ENCODE measurements at places on chromosomes 5 and 9.

- peaks cover 42% of the 10 kb centered on the region for H3K4me1 ChIP-seq
- DNase-seq, result no peak
- no peaks in the 10 kb centered on the region for H3K27me3 ChIP-seq
- H3K4me3 ChIP-seq, result no peak overlapping the region
- peak overlapping the region; percentile 17 for H3K27ac ChIP-seq
- peaks cover 33% of the 10 kb centered on the region for H3K36me3 ChIP-seq
Observed at GRCh38 chr9:127518091-127518856, 67.0 kb downstream of the LRSAM1 start.

- no peaks in the 10 kb centered on the region for H3K4me1 ChIP-seq
- H3K27ac ChIP-seq, result no peak overlapping the region
- H3K27me3 ChIP-seq, result no peaks in the 10 kb centered on the region
- no peak overlapping the region for H3K4me3 ChIP-seq
- DNase-seq, result no peak
Observed at GRCh38 chr5:42749020-42749419, 7.6 kb upstream of the CCDC152 start.

DNA sequence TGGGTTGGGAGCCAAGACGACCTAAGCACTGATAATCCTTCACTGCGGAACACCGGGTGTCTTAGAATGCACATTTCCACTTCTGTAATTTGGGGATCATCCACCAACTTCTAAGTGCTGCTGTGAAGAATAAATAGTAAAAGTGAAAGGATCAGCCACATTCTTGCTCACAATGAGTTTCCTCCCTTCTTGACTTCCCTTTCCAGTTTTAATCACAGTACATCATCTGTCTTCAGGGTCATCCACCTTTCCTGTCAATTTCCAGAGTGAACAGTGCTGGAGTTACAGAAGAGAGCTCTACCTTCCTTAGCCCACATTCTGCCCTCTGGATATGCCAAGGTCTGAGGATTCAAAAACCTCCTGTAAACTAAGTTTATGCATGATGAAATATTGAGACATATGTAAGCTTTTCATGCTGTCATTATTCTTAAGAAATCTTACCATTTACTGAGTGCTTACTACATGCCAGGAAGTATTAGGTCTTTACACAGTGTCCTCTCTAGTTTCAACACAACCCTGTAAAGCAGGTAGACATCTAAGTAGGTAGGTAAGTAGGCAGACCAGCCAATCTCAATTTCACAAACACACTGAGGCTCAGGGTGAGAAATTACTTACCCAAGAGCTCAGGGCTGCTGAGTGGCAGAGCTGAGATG lies 105.2 kb downstream of the CDK5RAP2 start:
- H3K4me1 ChIP-seq, result peaks cover 3% of the 10 kb centered on the region
- H3K36me3 ChIP-seq, result peaks cover 20% of the 10 kb centered on the region
- H3K4me3 ChIP-seq, result no peak overlapping the region
- H3K27ac ChIP-seq, result peak overlapping the region; percentile 13
- no peaks in the 10 kb centered on the region for H3K27me3 ChIP-seq

- H3K27me3 ChIP-seq, result no peaks in the 10 kb centered on the region
- peak overlapping the region; percentile 2 for H3K27ac ChIP-seq
- no peaks in the 10 kb centered on the region for H3K36me3 ChIP-seq
- no peak overlapping the region for H3K4me3 ChIP-seq
- H3K4me1 ChIP-seq, result peaks cover 24% of the 10 kb centered on the region
Observed at GRCh38 chr5:79961716-79962574, 29.1 kb downstream of the MTX3 start.

GRCh38 chr9:79263628-79264027 lies 308.1 kb upstream of the TLE4 start:
- H3K36me3 ChIP-seq, result no peaks in the 10 kb centered on the region
- no peaks in the 10 kb centered on the region for H3K4me1 ChIP-seq
- H3K4me3 ChIP-seq, result no peak overlapping the region

DNA sequence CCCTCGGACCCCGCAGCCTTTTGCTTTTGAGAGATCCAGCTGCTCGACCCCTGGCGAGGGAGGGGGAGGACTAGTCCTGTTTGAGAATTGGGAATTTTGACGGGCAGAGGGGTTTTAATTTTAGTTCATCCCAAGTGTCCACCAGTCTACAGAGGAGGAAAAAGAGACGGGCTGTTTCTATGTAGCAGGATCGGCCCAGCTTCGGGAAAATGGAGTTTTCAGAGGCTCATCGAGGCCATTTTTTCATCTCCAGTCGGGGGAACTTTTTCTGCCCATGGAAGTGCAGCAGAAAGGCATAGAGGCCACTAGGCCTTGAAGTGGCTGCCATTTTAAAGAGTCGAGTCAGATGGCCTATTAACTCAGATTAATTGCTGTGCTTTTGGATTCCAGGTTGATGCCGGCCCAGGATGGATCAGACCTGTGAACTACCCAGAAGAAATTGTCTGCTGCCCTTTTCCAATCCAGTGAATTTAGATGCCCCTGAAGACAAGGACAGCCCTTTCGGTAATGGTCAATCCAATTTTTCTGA lies 1.2 kb downstream of the NSD1 start:
- H3K4me1 ChIP-seq, result peaks cover 33% of the 10 kb centered on the region
- peak overlapping the region; percentile 70 for H3K27ac ChIP-seq
- DNase-seq, result no peak
- peak overlapping the region; percentile 49 for H3K4me3 ChIP-seq
- H3K27me3 ChIP-seq, result no peaks in the 10 kb centered on the region

DNA sequence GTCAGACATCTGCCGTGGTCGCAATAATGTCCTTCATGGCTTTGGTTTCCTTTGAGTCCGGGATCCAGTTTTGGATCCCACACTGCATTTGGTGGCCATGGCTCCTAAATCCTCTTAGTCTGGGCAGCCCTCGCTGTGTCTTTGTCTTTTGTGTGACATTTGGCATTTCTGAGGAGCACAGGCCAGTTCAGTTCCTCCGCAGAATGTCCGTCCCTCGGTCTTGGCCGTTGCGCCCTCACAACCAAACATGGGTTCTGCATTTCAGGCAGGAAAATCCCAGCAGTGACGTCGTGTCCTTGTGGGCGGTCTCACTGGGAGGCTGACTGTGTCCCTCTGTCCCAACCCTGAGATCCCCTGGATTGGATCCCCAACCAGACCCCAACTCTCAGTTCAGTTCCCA lies 172.9 kb upstream of the PPP1R26 start:
- no peak overlapping the region for H3K4me3 ChIP-seq
- no peak overlapping the region for H3K27ac ChIP-seq
- no peaks in the 10 kb centered on the region for H3K36me3 ChIP-seq
- peaks cover 3% of the 10 kb centered on the region for H3K27me3 ChIP-seq
- H3K4me1 ChIP-seq, result no peaks in the 10 kb centered on the region

DNA sequence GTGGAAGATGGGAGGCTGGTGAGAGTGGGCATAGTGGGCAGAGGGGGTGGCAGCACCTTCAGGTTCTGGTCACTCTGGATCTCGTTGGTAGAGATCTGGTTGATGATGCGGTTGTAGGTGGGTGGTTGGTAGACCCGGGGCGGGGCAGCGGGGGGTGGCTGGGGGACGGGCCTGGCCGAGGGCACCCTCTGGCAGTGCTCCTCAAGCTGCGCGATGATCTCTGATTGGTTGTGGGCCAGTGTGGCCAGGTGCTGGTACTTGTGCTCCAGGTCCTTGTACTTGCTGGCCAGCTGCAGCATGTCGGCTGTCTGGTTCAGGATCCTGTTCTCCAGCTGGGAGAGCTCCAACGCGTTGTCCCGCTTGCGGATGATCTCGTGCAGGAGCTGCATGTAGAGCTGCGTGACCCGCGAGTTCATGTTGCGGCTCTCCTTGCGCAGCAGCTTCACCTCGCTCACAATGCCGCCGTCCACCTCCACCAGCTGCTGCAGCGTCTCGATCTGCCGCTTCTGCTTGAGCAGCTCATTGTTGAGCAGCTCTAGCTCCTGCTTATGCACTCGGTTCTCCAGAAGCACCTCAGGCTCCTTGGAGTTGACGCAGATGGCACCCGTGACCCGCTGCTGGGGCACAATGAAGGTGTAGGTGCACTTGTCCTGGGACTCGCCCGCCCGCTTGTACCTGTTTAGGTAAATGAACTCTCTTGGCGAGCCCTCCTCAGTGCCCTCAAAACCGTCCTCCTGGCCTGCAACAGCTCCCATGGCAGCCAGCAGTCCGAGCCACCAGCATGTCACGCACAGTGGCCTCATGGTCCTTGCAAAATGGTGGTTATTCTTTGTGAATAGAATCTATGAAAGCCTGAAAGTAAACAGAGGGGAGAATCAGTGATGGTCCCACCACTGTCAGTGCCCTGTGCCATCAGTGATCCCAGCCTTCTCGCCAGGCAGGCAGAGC lies 14.2 kb downstream of the ANGPTL2 start:
- no peak for DNase-seq
- no peak overlapping the region for H3K27ac ChIP-seq
- no peaks in the 10 kb centered on the region for H3K36me3 ChIP-seq
- no peaks in the 10 kb centered on the region for H3K27me3 ChIP-seq
- H3K4me1 ChIP-seq, result peaks cover 16% of the 10 kb centered on the region

GRCh38 chr9:97703437-97704344 lies 6.6 kb upstream of the XPA start:
- H3K27me3 ChIP-seq, result no peaks in the 10 kb centered on the region
- H3K4me1 ChIP-seq, result peaks cover 32% of the 10 kb centered on the region

- H3K27me3 ChIP-seq, result no peaks in the 10 kb centered on the region
- no peak overlapping the region for H3K27ac ChIP-seq
- no peak overlapping the region for H3K4me3 ChIP-seq
- no peaks in the 10 kb centered on the region for H3K36me3 ChIP-seq
Observed at GRCh38 chr5:55692509-55692908, 19.6 kb downstream of the SLC38A9 start.

- H3K36me3 ChIP-seq, result no peaks in the 10 kb centered on the region
- no peaks in the 10 kb centered on the region for H3K27me3 ChIP-seq
Observed at GRCh38 chr9:16211946-16212345, 658.5 kb downstream of the BNC2 start.

DNA sequence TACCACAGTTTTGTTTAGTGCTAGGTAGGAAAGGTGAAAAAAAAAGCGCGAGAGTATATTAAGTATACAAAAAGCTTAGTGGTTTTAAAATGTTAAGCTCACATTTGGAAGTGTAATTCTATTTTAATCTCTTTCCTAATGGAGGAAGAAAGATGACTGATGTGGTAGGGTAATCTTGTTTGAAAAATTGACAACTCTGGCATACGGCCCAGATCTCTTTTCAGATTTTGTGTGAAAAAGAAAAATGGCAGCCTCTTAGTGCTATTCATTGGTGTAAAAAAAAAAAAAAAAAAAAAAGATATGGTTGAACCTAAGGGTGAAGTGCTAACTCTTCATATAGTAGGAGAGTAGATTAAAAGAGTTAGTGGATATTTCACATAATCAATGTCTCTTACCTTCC lies 108.0 kb downstream of the ZSWIM6 start:
- peak overlapping the region; percentile 43 for H3K4me3 ChIP-seq
- peaks cover 26% of the 10 kb centered on the region for H3K4me1 ChIP-seq
- DNase-seq, result no peak
- no peaks in the 10 kb centered on the region for H3K27me3 ChIP-seq
- H3K36me3 ChIP-seq, result no peaks in the 10 kb centered on the region
- peak overlapping the region; percentile 87 for H3K27ac ChIP-seq

GRCh38 chr5:173720953-173721600 lies 104.6 kb upstream of the BOD1 start:
- no peaks in the 10 kb centered on the region for H3K27me3 ChIP-seq
- H3K4me3 ChIP-seq, result no peak overlapping the region
- no peak for DNase-seq
- H3K36me3 ChIP-seq, result no peaks in the 10 kb centered on the region
- H3K27ac ChIP-seq, result no peak overlapping the region
- H3K4me1 ChIP-seq, result no peaks in the 10 kb centered on the region

GRCh38 chr5:173771121-173771724 lies 116.9 kb upstream of the CPEB4 start:
- H3K36me3 ChIP-seq, result no peaks in the 10 kb centered on the region
- no peak overlapping the region for H3K4me3 ChIP-seq
- H3K27ac ChIP-seq, result no peak overlapping the region

DNA sequence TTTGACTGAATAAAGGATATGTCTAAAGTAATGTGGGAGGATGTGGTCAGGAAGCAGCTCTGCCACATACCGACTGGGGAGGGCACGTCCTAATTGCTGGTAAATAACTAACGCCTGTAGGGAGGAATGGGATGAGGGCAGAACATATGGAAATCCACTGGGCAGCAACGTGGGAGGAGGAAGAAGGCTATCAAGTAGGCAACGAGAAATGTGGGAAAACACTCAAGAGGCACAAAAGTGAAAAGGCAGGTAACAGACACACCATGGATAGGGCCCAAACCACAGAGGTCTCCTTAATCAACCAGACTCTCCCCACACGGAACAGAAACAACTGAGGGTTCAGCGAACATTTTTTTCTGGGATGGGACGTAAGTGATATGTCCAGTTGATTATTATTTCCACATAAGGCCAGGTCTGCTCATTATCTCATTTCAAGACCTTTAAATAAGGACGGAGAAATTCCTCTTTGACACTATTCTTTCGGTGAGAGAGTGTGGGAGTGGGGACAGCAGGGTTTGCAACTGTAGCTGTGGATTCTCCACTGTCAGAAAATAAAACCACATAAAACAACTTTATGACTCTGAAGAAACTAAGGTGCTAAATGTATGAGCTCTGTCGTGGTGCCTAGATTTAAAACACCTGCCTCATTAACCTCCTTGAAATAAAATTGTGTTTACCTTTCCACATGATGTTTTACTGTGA lies 17.0 kb downstream of the IARS1 start:
- no peak overlapping the region for H3K27ac ChIP-seq
- H3K27me3 ChIP-seq, result no peaks in the 10 kb centered on the region
- H3K4me1 ChIP-seq, result no peaks in the 10 kb centered on the region
- no peak for DNase-seq
- H3K36me3 ChIP-seq, result peaks cover 60% of the 10 kb centered on the region
- H3K4me3 ChIP-seq, result no peak overlapping the region

DNA sequence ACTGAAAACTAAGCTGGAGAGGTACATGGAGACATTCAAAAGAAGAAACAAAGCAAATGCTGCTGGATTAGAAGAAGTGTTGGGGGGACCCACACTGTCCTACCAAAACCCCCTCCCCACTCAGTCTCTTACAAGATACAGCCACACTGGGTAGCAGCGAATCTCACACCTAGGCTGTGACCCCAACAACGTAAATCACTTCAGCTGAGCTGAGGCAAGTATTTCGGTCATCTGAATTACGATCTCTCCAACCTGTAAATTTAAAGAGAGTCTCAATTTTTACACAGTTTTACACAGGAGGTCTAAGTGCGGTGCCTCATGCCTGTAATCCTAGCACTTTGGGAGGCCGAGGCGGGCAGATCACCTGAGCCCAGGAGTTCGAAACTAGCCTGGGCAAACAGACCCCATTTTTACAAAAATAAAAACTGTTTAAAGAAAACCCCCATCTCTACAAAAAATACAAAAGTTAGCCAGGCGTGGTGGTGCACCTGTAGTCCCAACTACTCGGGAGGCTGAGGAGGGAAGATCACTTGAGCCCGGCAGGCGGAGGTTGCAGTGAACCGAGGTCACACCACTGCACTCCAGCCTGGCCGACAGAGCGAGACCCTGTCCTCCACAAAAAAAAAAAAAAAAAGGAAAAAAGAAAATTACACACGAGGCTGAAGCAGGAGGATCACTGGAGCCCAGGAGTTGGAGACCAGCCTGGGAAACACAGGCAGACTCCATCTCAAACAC lies 3.4 kb downstream of the CAMSAP1 start:
- H3K4me1 ChIP-seq, result peaks cover 47% of the 10 kb centered on the region
- H3K27me3 ChIP-seq, result no peaks in the 10 kb centered on the region
- H3K27ac ChIP-seq, result peak overlapping the region; percentile 94
- DNase-seq, result no peak
- peaks cover 2% of the 10 kb centered on the region for H3K36me3 ChIP-seq
- H3K4me3 ChIP-seq, result no peak overlapping the region

GRCh38 chr5:415928-416635 lies 26.9 kb upstream of the EXOC3 start:
- H3K36me3 ChIP-seq, result no peaks in the 10 kb centered on the region
- no peak overlapping the region for H3K4me3 ChIP-seq
- no peaks in the 10 kb centered on the region for H3K27me3 ChIP-seq
- peaks cover 5% of the 10 kb centered on the region for H3K4me1 ChIP-seq
- no peak overlapping the region for H3K27ac ChIP-seq

All from keratinocyte (primary cell).